WTC11 (cell line): ENCODE measurements at places on chromosomes 2 and 18.

GRCh38 chr2:157822993-157823392, 53.1 kb downstream of the ACVR1 start:
- no peak for DNase-seq

DNA sequence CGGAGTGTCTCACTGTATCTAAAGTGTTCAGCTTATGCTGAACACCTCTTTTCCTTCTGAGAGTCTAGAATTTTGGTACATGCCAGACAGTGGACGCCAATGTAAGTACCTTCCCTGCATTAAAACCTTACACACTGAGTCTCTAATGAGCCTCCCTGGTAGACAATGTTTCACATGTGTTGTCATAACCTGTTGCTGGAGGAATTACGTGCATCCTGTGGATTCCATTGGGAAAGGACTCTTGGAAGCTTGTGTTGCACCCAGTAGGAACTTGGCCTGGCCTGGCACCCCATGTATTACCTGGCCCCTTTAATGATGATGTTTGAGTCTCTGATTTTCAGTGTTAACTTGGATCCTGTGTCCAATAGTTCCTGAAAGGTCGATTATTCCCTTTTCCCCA, 20.5 kb downstream of the CHCHD5 start:
- DNase-seq, result no peak

DNA sequence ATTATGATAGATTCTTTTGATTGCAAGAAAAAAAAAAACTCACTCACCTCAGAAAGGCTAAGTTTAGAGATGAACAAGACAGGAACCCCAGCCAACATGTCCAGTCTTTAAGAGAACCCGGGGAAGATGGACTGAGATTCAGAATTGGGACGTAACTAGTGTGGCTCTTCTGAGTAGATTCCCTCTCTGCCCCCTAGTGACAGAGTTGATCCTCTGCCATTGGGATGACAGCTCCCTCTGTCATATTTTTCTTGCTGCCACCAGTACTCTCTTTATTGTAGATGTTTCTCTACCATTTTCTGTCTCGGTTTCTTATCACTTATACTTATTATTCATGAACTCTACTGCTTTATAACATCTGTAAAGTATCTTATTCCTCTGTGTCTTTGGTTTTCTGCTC, 77.7 kb downstream of the GULP1 start:
- peak; percentile 16 for DNase-seq

DNA sequence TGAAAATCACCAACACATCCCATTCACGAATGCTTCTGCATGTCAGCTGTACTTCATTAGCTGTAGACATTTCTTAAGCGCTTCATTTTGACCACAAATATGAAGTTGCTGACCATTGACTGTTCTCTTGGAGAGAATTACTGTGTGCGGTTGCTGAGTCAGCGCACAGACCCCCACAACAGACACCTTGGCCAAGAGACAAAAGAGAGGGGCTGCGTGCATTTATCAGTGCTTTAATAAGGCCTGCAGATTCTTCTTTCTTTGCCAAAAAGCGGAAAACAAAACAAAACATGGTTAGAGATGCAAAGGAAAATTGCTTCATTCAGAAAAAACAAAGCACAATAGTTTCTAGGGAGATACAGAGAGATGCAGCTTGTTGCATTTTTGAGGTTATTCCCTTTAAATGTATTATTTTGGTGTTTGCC, 174.7 kb downstream of the ACKR3 start:
- no peak for DNase-seq

DNA sequence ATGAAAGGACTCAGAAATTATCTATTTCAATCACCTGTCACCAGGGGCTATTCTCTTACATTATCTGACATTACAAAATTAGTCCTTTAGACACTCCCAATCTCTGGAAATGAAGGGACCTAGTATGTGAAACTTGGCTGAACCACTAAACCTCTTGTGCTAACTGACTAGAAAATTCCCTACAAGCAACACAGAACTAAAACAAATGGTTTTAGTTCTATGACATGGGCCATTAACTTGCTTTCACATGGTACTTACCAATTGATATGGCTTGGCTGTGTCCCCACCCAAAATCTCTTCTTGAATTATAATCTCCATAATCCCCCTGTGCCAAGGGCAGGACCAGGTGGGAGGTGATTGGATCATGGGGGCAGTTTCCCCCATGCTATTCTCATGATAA, 16.6 kb downstream of the SERPINE2 start:
- DNase-seq, result no peak
